CD4-positive, alpha-beta T cell treated with Interleukin-15 for 4 hours (primary cell): ENCODE measurements at places on chromosomes 12 and 14.

GRCh38 chr14:52060080-52060479, 8.8 kb downstream of the NID2 start:
- DNase-seq = no peak

- no peak for DNase-seq
These were observed 310.9 kb upstream of the DIO3 start for GRCh38 chr14:101250336-101250947.

DNA sequence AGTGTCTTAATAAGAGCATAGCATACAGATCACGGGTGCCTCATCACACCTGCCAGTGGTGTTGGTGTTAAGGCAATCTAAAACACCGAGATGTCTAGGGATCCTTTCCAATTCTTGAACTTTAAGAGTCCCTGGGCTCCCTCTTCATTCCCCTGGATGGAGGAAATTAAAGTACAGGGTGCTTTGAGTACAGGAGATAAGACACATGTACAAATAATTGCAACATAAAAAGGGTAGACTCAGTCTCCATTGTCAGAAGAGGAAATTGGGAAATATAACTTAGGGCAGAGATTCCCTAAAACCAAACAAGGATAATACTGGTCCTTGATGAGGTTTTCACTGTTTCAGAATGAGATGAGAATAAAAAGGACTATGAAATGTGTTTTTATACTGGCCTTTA, 34.9 kb downstream of the SCFD1 start:
- DNase-seq = no peak

- no peak for DNase-seq
These were observed 3.3 kb downstream of the OR6C68 start for GRCh38 chr12:55495490-55495889.

DNA sequence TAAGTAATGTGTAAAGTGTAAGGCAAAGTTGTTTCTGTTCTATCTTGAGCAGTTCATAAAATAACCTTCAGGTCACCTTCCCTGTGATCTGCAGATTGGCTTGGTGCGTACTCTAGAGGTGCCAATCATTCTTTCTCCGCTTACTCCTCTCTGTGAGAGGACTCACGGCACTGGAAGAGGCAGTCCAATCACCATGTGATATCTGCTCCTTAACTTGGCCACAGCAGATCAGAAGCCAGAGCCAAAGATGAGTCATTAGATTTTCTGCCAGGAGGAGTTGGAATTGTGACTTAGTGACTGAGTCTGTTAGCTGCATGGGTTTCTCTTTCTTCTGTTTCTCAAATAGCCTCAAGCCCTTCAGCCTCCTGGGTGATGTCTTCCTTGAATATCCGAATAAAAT, 165.5 kb downstream of the SLC41A2 start:
- no peak for DNase-seq

DNA sequence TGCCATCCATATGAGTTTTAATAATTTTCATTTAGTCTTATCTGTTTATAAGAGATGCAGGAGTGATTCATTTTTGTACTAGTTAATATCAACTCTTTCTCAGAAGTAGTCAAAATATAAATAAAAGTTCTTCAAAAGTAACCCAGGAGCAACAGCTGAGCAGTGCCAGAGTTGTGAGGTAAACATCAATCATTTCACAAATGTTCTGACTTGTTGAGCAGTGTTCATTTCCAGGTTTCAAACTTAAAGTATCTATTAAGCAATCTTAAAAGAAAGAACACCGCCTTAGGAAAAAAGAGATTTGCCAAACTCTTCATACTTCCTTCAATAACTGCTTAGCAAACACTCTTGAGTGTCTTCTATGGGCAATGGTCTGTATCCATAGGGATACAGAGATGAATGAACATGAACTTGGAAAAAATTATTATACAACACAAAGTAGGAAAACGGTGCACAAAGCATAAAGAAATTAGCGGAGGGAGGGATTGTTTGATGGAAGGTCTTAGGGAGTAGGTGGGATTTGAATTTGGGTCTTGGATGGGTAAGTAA, 41.9 kb upstream of the POC1B start:
- DNase-seq = no peak

DNA sequence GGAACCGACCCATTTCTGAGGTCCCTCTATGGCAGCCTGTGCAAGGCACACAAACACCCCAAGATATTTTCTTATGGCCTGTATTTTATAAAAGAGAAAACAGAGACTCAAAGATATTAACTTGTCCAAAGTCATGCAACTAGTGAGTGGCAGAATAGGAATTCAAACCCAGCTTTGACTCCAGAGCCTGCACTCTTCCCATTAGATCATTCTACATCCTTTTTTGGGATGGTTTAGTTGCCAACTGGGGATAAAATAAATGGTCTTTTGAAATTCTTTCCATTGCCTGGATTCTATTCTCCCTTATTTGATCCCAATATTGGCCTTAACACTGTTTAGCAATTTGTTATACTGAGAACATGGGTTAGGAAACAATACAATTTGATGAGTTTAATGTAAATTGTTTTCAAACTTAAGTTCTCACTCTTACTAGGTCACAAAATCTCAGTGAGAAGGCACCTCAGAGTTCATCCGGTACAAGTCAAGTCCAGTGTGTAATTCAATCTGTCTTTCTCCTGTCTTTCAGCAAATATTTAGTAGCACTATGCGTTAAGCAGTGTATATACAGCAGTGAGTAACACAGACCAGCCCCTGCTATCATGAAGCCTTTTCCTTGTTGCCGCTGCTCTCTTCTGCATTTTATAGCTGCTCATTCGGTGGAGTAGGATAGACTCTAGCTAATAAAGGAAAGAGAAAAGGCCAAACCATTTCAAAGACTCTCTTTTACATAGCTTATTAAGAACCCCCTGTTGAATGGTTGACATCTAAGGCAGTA, 162.1 kb upstream of the IFNG-AS1 start:
- DNase-seq = no peak

DNA sequence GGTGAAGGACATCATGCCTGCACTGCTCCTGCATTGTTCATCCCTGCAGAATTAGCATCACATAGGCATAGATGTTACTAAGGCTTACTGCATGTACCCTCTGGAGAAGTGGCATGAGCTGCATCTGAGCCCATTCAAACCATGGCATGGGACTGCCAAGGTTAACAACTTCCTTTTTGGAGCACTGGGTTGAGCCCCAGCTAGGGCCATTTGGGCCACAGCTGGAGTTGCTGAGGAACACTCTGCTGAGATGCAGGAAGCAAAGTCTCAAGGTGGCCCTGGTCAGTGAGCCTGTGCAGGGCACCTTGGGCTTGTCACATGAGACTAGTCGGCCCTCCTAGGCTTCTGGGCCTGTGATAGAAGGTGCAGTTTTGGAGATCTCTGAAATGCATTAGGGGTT, 511.2 kb downstream of the C12orf50 start:
- DNase-seq = no peak

DNA sequence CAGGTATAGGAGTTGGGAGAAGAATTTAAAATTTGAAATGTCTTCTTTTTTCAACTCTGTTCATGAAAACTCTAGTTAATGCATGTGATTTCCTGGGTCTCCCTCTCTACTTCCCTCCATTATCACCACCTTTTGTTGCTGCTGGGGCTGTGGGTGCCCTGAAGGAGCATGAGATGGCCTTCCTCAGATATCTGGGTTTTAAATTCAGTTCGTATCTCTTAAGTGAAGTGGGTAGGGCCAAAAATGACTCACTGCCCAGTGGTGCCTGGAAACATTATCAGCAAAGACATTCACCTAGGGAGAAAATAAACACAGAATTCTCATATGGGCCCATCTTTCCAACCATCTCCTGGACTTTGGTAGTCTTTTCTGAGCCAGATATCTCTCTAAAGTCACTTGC, 234.9 kb upstream of the PLEKHG7 start:
- DNase-seq = no peak

DNA sequence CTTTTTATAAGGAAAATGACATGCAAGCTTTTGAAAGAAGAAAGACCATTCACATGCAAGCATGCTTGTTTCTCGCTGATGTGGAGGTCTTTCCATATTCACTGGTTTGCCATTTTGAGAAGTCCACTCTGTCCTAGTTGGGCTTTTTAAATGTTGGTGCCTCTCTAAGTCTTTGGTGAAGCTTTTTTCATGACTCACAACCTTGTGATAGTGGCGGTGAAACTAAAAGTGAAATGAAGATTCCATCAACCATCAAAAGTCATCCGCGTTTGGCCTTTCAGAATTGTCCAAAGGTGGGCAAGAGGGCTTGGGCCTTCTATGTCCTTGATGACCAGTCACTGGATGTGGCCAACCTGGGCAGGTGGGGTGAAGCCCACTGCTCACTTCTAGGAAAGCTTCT, 4.3 kb downstream of the LRRC74A start:
- no peak for DNase-seq

DNA sequence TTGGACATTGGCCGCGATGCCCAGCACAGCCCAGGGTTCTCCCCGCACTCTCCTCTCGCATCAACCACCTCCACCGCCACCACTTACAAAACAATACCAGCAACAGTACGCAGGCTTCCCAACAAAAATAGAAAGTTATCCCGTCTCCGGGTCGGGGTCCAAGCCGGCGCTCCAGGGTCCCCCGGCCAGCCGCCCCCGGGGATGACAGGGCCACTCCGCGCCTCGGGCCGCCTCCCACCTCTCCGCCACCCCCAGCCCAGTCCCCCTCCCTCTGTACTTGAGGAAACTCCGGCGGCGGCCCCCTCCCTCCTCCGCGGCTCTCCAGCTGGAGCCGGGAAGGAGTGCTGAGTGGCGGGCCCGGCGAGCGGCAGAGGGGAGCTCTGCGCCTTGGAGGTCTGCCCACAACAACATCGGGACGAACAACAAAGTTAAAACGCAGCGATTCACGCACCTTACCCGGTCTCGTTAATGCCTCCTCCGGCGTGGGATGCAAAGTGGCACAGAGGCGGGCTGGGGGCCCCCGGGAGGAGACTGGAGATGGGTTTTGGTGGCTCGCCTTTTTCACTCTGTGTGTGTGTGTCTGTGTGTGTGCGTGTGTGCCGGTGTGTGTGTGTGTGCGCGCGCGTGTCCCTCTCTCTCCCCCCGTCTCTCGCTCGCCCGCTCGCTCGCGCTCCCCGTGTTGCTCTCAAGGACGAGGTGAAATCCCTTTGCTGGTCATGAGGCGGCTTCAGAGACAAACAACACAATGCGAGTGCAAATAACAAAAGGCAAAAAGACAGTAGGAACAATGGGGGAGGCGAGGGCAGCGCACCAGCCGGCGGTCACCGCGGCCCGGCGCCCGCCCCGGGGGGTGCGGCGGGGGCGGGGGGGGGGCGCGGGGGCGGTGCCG, 386.8 kb downstream of the BCAT1 start:
- DNase-seq = no peak

DNA sequence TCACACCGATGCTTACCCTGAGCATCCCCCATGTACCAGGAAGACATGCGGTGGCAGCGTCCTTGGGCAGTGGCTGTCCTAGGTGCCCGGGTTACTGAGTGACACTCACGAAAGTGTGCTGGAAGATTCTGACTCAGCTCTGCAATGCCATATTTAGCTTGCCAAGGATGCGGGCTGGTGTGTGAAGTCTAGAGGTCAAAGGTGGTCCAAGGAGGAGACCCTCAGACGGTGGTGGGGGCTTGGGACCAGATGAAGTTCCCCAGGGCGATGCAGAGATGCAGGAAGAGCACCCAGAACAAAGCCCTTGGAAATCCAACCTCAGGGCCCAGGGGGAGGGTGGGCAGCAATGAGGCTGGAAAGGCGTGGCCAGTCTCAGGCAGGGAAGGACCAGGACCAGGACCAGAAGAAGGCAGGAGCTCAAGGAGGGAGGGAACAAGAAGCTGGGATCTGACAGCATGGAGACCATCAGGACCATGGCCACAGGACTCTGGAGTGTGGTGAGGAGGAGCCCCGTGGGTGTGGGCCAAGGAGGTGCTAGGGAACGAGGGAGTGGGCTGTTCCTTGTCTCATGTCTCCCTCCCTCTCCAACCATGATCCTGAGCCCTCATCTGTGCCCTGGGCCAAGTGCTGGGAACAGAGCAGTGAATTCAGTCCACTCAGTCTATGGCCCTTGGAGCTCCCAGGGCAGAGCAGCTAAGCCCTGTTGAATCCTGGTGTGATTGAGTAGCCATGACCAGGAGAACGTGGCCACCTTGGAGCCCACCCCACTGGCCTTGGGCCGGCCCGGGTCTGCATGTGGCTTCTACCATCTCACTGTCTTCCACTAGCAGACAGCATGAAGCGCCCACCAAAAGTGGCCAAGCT, 310.1 kb upstream of the DIO3 start:
- DNase-seq = no peak
